ENCODE measurements at places on chromosomes 5 and 9. TPM values are rescaled to one million over a fixed set of nuclear protein-coding genes. Genes with fewer than 3 reads are reported as not detected.

The SPATA31A3 gene
- not detected for total RNA-seq

The DDX46 gene
- 73.6 TPM for total RNA-seq

The C9orf153 gene
- 0.12 TPM for total RNA-seq

The JMY gene
- 4.5 TPM for total RNA-seq

- H3K36me3 ChIP-seq = no peaks in the 10 kb centered on the region
- DNase-seq = no peak
- H3K4me1 ChIP-seq = no peaks in the 10 kb centered on the region
- no peak overlapping the region for H3K27ac ChIP-seq
Measured at GRCh38 chr5:124394700-124395245, 351.7 kb downstream of the ZNF608 start.

DNA sequence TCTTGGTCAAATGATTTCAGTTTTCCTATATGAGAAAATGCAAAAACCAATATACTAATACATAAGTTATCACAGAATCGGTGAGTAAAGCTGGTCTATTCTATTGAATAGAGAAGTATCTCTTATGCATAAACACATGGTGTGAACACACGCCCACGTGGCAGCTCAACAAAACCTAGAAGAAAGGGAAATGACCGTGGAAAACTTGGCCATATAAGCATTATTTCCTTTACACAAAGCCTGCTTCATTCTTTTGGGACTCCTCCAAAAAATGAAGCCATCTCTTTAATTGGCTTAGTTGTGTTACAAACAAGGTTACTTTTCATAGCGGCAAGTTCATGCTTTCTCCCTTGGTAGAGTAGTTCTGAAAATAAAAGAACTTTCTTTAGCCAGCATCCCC is 183.2 kb downstream of the TMEM161B start:
- H3K27me3 ChIP-seq = peaks cover 7% of the 10 kb centered on the region
- DNase-seq = no peak
- no peak overlapping the region for H3K27ac ChIP-seq
- no peaks in the 10 kb centered on the region for H3K36me3 ChIP-seq

- H3K4me1 ChIP-seq = no peaks in the 10 kb centered on the region
- no peak for DNase-seq
- H3K27ac ChIP-seq = no peak overlapping the region
- no peaks in the 10 kb centered on the region for H3K27me3 ChIP-seq
- peaks cover 39% of the 10 kb centered on the region for H3K36me3 ChIP-seq
Measured at GRCh38 chr9:99962680-99963261, 56.3 kb downstream of the STX17 start.

GRCh38 chr5:77308154-77308960 is 97.9 kb downstream of the PDE8B start:
- H3K4me3 ChIP-seq = no peak overlapping the region
- no peaks in the 10 kb centered on the region for H3K4me1 ChIP-seq
- H3K36me3 ChIP-seq = no peaks in the 10 kb centered on the region

- no peak overlapping the region for H3K4me3 ChIP-seq
- no peak for DNase-seq
- no peaks in the 10 kb centered on the region for H3K36me3 ChIP-seq
- H3K4me1 ChIP-seq = no peaks in the 10 kb centered on the region
- no peak overlapping the region for H3K27ac ChIP-seq
Measured at GRCh38 chr9:123983047-123983446, 28.5 kb upstream of the LHX2 start.

DNA sequence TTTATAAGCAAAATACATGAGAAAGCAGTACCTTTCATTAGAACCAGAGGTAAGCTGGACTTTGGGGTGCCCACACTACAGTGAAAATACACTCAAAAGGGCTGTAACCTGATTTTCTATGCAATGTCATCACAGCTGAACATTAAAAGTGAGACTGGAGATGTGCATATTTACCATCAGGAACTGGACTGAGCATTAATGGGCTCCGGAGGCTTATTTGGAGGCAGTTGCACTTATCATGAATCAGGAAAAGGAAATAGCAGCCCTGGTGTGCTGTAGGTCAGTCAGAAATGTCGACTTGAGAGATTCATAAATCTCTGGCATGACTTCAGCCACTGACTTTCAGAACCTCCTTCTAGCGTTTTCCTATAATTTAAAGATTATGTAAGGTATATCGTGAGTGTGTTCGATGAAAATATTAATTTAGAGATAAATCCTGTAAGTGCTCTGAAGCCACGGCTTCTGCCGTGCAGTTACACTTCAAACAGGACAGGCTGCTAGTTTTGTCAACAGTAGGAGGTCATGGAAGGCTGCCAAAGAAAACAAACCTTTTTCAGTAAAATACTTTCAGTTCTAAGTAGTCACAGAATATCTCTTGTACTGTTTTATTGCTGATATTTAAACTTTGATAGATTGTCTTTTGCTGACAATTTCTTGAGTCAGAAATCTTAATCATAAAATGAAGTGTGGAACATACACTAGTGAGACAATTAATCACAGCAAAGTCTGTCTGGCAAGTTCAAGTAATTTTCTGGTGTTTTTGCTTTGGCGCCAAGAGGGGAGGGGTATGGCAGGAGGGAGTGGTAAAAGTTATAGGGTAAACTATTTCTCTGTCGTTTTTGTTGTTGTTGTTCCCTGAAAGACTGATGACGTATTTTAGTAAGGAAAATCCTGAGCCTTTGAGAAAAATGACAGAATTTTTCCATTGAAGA is 939.7 kb downstream of the NR2F1-AS1 start:
- H3K27ac ChIP-seq = no peak overlapping the region
- no peak for DNase-seq
- no peaks in the 10 kb centered on the region for H3K27me3 ChIP-seq
- H3K4me1 ChIP-seq = no peaks in the 10 kb centered on the region

DNA sequence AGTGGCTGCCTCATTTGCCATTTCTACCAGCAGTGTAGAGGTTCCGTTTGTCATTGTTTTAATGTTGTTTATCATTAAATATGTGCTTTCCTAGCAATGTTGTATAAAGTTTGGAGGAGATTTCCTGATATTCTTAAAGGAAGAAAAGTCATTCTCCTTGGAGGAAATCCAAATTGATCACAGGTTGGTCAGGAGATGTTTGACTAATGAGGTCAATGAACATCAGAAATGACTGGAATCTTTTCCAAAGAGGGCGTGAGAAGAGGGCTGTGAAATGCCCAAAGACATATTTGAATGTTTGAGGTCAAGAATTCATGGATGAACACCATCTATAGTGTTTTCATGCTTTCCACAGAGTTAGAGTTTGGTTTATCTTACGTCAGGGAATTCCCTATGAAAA is 471.3 kb downstream of the MAT2B start:
- H3K36me3 ChIP-seq = no peaks in the 10 kb centered on the region
- no peak overlapping the region for H3K27ac ChIP-seq
- no peaks in the 10 kb centered on the region for H3K27me3 ChIP-seq

Data from activated CD4-positive, alpha-beta T cell treated with anti-CD3 and anti-CD28 coated beads, Interleukin-2, amount 10 ng/mL, durations not matched to agents 7 days and 5 days (primary cell).